ENCODE measurements at places on chromosomes 6 and 20.

DNA sequence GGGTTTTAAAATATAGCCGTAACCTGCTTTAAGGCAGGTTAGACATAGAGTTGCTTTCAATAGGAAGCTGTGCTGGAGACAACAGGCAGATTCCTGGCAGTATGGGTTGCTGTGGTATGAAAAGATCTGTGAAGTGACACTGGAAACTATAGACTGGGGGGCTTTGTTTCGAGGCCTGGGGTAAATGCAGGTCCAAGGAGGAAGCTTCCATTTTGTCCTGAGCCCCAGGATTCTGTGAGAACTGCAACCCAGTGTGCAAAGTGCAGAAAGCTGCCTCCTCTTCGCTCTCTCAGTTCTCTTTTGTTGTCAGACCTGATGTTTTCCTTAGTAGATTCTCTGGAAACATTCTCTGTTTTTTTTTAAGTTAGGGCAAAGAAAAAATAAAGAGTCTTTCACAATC, 86.9 kb downstream of the LYRM4 start:
- no peak for DNase-seq

GRCh38 chr20:24479595-24479994, 10.2 kb downstream of the SYNDIG1 start:
- no peak for DNase-seq

GRCh38 chr6:104411302-104411701, 448.4 kb downstream of the HACE1 start:
- no peak for DNase-seq

GRCh38 chr20:32763202-32764004, 1.2 kb downstream of the DNMT3B start:
- DNase-seq: no peak

GRCh38 chr20:17863209-17863576, 105.4 kb downstream of the SNX5 start:
- DNase-seq: no peak

GRCh38 chr6:168789699-168790098, 348.7 kb downstream of the SMOC2 start:
- no peak for DNase-seq

GRCh38 chr6:116070616-116071389, 10.1 kb upstream of the FRK start:
- DNase-seq: no peak

- no peak for DNase-seq
Measured at GRCh38 chr20:52201395-52201794, 9.8 kb upstream of the ZFP64 start.

DNA sequence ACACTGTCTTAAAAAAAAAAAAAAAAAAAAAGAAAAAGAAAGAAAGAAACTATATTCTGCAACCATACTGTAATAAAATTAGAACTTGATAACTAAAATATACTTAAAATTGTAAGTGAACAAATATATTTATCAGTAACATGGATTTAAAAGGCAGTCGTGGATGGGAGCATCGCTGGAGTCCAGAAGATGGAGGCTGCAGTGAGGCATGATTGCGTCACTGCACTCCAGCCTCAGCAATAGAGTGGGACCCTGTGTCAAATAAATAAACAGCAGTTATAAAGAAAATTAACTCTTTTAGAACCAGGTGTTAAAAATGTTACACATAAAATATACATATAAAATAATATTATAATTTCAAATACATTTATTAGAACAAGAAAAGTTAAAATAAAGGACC, 8.7 kb downstream of the PSMB9 start:
- no peak for DNase-seq

- no peak for DNase-seq
Measured at GRCh38 chr6:3753228-3753835, 1.8 kb upstream of the PXDC1 start.
